ENCODE measurements at places on chromosomes 16 and 17.

DNA sequence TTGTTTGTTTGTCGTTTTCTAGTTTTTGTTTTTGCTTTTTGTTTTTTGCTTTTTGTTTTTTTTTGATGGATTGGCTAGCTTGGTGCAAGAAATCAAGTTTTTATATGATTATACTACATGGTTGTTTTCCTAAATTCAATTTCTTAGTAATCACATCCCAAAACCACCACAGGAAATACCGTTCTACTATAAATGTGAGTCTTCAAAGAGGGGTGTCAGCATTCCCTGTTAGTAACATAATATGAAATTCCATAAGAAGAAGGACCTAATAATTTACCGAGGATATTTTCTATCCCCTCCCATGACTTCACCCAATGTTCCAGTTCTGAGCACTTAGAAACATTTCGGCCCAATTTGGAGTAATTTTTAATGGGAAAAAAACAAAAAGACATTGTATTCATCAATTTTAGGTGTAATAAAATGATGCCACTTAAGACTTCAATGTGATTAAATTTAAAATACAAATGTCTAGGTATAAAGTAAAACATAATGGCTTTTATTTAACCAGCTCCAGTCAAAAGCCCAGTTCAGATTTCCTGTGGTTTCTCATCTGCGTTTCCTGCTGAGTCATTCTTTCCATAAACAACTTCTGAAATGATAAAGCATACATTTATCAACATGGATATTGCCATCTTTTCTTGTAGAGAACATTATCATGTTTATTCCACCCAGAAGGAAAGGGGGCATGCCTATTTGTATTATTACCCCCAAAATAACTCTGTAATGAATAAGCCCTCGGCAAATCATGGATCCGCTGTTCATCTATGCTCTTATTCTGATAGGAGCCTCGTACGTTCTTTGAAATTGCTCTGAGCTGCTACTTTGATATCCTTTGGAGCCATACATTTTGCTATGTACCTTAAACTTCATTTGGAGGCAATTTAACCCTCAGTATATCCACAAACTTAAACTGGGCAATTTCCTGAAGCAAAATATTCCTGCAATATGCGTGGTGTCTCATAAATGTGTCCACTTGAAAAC, 28.1 kb downstream of the HSBP1 start:
- DNase-seq: no peak

GRCh38 chr16:81905277-81905676, 106.0 kb downstream of the SDR42E1 start:
- no peak for DNase-seq

DNA sequence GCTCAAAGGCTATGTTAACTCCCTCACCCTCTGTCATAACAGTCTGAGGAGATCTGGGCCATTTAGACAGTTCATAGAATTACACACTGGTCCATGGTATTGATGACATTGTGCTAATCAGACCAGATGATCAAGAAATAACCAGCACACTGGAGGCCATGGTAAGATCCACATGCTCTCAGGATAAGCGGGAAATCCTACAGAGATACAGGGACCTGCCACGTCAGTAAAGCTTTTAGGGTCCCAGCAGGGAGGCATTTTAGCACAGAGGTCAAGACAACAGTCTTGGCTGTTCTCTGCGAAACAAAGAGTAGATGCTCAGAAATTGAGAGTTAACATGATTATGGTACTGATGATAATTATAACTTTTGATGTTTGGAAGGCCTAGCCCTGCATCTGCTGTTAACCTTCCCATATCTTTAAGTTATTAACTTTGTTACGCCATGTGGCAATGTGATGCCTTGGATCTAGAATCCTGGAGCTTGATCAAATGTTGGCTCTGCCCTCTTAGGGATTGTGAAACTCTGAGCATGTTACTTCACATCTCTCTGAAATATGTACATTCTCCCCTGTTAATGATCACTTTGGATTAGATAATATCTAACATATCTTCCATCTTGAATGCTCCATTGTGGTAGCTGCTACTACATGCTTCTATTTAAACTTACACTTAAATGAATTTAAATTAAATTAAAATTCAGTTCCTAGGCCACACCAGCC, 172.0 kb upstream of the SOX9 start:
- DNase-seq: no peak

GRCh38 chr16:30731411-30731810, 16.8 kb upstream of the PHKG2 start:
- no peak for DNase-seq

GRCh38 chr17:44118427-44119050, 4.9 kb downstream of the HDAC5 start:
- no peak for DNase-seq

- DNase-seq: peak; percentile 77
Measured at GRCh38 chr16:4660454-4661007, 32.8 kb upstream of the NUDT16L1 start.

DNA sequence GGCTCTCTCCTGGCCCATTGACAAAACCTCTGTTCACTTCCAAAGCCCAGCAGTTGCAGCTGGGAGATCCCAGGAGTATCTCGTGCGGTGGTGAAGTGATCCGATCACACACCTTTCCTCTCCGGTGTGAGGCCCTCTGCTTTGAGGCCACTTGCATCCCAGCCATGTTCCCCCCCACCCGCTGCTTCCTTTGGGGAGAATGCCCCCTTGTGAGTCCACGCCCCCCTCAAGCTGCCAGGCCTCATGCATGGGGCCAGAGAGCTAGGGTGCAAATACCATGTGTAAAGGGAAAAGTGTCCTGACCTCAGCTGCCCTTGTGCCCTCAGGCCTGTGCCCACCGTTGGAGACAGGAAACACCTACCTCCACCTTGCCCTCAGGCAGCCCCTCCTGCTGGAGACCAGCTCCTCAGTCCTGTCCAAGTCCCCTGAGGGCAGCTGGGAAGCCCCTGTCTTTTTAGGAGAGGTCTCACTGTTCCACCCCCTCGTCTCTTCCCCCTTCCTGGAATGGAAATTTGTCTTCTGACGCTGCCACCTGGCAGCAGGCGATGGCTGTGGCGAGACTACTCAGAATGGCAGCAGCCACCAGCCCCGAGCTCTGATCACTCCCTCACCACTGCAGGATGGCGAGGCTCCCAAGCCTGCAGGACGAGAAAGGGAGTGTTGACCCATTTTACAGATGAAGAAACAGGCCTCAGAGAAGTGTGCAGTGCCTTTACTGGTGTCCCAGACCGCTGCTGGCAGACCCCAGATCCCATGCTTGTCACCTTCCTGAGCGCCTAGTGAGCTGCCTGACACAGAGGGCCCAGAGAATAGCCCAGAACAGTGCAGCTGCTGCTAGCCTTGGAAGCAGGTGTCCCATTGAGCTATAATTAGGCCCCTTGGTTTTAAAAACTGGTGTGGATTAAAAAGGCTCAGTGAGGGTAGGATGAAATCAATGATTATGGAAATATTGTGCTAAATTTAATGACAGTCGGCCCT, 120.6 kb upstream of the CACNG5 start:
- DNase-seq: no peak

DNA sequence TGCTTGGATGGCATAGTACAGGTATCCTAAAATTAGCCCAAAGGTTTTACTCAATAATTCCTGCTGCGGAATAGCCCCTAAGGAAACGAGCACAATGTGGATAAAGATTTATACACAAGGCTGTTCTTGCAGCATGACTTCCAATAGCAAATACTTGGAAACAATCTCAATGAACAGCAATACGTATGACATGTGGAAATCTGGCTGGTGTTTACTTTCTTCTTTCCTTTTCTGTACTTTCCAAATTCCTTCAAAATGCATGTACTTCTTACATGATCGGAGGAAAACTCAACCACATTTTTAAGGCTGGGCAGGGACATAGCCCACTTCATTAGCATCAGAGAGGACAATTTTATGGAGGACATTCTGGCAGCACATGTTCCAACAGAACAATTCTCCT, 86.6 kb downstream of the C16orf95 start:
- no peak for DNase-seq

All from upper lobe of left lung (tissue), 6 donors.